ENCODE measurements at places on chromosomes 11 and 22.
A peak's percentile ranks its signal among the peaks of the same experiment; 100 is the strongest.

GRCh38 chr11:95486979-95487378, 256.0 kb upstream of the SESN3 start:
- DNase-seq, result no peak

GRCh38 chr11:46456269-46457001, 64.9 kb upstream of the CHRM4 start:
- DNase-seq, result no peak

DNA sequence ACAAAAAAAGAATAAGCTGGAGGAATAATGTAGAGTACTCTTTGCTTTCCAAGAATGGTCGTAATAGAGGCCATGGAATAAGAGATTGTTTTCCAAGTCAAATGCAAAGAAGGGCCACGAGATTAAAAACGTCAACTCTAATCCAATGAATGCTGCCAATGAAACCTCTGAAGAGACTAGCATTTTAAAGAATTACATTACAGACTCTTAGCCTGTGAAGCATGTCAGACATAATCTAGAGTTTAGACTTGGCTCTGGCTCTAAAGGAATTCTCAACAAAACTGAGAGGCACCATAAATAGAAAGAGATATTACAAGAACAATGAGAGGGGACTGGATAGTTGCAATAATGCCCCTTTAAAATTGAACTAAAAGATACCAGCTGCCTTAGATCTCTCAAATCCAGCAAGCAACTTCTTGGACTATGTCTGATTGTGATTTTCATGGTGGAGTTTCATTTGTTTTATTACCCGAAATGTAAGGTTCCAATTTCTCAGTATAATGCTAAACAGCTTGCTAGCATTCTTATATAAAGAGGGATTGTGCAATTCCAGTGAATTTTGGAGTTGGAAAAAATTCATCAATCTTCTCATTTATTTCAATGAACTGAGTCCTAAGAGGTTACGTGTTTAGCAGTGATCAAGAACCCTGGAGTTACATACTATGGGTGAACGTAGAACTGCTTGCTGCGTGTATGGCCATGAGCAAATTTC, 5.6 kb downstream of the ETS1 start:
- no peak for DNase-seq

GRCh38 chr11:72951888-72952287, 137.7 kb downstream of the ATG16L2 start:
- no peak for DNase-seq

DNA sequence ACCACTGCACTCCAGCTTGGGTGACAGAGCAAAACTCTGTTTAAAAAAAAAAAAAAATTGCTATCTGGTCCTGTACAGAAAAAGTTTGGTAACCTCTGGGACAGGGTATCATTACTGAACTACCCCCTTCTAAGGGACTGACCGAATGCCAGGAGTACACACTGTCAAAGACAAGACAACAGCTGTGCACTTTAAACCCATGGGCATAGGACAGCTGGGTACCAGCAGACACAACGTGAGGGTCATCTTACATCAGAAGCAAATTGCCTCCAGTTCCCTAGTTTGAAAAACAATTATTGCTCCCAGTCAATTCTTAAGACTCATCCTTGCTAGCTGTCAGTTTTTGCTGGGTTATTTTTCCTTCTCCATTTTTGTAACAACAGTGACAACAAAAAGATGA, 17.8 kb downstream of the CD59 start:
- no peak for DNase-seq

GRCh38 chr11:110565357-110566336, 135.9 kb downstream of the FDX1 start:
- no peak for DNase-seq

GRCh38 chr11:57324886-57325734, at the start of gene TNKS1BP1:
Gene TNKS1BP1, minus strand, starts transcription at chr11:57324952. Its CDS starts 3,067 bp downstream, at chr11:57321885.
- DNase-seq, result peak; percentile 94

GRCh38 chr22:24984122-24984521, 31.6 kb downstream of the KIAA1671 start:
- DNase-seq, result no peak

DNA sequence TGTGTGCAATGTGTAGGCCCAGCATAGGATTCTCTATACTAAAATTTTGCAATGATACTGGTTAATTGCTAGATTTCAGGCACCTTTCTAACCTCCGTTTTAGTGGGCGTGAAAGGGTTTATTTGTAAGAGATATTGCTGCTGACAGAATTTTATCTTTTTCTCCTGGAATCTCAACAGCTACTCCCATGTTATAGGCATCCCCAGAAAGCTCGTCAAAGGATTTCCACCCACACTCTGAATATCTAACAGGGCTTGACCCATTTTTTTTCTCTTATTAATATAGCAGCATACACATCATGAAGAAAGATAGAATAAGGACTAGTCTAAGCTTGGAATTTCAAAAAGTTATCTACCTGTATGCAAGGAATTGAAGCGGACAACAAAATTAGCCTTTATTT, 124.5 kb downstream of the METTL15 start:
- DNase-seq, result no peak

DNA sequence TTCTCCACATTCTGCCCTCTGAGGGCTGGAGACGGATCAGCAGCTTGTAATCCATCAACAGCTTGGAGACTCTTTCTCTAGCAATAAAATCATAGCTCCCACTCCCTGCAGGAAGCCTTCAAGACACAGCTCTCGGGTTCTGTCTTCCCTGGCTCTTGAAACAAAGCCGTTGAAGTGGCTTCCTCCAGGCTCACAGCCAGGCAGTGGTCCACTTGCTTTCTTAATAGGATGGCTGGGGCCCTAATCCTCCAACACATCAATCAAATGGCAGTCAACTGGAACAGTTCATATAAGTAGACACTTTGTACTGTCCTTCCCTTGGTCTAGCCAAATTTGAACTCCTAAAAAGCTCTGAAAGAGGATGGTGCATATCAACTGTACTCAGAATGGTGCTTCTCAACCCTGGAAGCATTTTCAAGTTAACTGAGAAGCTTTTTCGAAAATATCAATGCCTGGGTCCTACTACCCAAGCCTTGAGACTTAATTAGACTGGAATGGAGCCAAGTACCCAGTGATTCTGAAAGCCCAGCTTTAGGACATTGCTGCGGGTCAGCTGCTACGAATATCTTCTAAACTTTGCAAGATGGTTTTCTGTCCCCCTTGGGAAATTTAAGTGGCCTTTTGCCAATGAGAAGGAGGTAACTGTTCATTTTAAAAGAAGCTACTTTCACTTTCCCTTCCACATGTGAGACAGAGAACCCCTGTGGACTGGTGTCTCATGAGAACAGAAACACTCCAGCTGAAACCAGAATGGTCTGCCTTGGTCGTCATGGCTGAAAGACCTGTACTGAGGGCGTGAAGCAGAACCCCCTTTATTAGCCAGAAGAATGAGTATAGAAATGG, 74.7 kb downstream of the SC5D start:
- no peak for DNase-seq

GRCh38 chr11:111966678-111967077, 29.5 kb downstream of the DIXDC1 start:
- no peak for DNase-seq

DNA sequence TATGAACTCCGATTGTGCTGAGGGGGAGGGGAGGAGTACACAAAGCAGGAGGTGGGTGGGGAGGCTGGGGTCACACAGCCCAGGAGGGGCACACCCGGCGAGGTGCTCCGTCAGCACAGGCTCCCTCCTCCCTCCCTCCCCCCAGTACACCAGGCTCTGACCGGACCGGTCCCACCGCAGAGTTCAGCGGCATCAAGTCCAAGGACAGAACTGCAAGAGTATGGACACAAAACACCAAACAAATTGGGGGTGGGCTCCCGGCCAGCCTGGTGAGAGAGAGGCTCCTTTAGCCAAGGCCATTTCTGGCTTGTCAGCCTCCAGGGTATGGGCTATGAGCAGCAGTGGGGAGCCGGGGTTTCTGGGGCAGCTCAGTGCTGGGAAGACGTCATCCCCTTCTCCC, 68.3 kb downstream of the ST3GAL4 start:
- DNase-seq, result no peak

DNA sequence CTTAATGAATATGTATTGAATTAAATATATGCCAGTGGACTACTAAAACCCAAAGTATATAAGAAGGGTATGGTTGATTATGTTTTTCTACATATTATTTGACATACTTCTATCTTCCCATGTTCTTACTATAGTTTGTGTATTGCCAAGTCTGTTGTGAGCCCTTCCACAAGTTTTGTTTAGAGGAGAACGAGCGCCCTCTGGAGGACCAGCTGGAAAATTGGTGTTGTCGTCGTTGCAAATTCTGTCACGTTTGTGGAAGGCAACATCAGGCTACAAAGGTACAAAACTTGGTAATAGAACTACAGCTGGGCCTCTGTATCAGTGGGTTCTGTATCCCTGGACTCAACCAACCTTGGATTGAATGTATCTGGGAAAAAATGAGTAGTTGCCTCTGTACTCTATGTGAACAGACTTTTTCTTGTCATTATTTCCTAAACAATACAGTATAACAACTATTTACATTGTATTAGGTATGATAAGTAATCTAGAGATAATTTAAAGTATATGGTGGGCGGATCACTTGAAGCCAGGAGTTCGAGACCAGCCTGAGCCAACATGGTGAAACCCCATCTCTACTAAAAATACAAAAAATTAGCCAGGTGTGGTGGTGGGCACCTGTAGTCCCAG, 38.7 kb upstream of the TTC36 start:
- DNase-seq, result peak; percentile 55

GRCh38 chr11:34846467-34846866, 69.7 kb downstream of the APIP start:
- DNase-seq, result no peak

DNA sequence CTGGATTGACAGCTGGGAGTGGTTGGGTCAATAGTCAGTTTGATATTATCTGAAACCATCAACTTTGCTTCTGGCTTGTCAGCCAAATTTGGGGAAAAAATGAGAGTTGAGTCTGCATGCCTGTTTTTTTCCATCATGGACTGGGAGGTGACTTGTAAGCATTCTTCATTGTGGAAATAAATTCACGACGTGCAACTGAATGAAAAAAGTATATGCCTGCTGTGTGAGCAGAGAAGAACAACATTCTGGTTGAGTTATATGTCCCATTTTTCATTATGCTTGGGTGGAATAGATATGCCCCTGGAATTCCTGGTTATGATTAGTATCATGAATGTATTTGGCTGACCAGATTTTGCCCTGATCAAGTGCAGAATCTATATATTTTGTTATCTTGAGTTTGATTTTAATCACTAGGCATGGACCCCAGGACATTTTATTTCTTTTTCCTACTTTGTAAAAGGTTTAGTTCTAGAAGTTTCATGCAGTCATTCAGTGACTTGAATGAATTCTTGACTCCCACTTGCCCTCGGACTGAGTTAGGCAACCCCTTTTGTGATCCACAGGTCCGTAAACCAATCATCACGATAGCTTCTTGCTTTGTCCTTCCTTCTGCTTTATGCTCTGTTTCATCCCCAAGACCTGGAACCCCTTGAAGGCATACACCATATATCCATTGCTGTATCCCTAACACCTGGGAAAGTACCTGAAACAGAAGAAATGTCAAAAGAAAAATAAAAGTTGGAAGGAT, 205.8 kb downstream of the NAV2 start:
- DNase-seq, result no peak

GRCh38 chr11:87779276-87780067, 395.8 kb downstream of the RAB38 start:
- no peak for DNase-seq

- no peak for DNase-seq
Measured at GRCh38 chr11:77446911-77447629, 26.8 kb downstream of the PAK1 start.

DNA sequence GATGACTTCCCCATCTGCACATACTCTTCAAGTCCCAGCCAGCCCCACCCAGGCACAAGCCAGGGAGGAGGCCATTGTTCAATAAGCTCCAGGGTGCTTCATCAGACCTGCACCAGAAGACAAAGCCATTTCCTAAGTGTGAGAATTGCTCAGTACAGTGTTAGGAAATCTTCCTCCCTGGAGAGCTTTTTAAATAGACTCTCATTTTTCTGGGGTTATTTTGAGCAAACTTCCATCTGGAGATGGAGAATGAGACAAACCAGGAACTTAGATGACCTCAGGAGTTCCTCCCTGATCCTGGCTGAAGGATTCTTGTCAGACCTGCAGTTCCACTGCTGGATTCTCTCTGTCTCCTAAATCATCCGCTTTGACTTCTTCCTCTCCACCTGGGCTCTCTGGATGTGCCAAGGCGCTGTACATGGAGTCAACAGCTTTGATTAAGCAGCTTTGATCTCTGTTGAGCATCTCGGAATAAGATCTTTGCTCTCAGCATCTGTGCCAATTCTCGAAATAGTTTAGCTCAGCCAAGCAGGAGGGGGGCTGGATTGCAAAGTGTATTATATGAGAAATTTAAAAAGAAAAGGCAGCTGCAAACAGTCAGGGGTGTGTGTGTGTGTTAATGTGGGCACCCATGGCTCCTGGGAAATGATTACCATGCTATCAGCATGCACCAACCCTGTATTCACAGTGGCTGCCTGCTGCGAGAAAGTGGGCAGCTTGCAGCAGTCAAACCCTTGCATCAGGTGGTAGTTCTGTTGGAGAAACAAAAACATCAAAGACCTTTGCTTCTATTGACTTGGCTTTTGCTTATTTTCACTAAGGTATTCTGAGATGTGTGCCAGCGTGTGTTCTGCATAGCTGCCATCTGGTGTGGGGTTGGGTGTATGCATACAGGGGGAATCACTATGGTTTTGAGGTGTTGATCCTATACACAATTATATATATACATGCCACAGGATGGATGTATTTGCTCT, 70.2 kb upstream of the NAV2 start:
- no peak for DNase-seq

DNA sequence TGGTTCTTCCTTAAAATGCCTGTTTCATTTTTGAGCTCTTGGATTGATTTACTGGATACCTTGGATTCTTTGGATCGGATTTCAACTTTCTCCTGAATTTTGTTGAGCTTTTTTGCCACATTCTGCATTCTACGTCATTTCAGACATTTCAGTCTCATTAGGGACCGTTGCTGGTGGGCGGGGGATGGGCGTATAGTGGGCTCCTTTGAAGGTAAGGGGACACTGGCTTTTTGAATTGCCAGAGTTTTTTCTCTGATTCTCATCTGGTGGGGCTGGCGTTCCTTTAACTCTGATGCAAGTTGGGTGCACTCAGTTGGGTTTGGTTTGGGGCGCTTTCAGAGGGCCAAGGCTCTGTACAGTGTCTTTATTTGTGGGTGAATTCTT, 216.5 kb downstream of the DYNC2H1 start:
- DNase-seq, result no peak

GRCh38 chr11:44507896-44508445, 57.5 kb upstream of the CD82 start:
- DNase-seq, result no peak

GRCh38 chr11:61962213-61963015, 5.0 kb downstream of the FTH1 start:
- DNase-seq, result no peak

DNA sequence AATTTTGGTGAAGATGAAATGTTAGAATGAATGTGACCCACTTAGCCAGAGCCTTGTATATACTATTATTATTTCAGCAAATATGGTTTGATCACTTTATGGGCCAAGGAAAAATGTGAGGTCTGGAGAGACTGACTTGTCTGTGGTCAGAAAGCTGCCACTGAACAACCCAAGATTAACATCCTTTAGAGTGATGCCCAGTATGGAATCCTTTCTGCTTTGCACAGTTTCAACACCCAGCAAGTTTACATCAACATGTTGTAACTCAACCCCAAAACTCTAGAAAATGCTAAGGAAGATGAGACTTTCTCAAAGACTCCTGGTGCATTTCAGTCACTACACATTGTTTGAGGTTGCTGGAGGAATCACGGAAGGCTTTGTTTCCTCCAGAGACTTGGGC, 107.7 kb downstream of the SNX19 start:
- no peak for DNase-seq

Data from HuH-7.5 (cell line).